SIG-M5 (cell line): ENCODE measurements at places on chromosomes 7 and 10.

- DNase-seq, result peak; percentile 24
These were observed 13.7 kb downstream of the INPP5A start for GRCh38 chr10:132551093-132551807.

GRCh38 chr10:70607936-70608335 lies 5.4 kb upstream of the PRF1 start:
- no peak for DNase-seq

GRCh38 chr7:83936056-83936708 lies 258.4 kb downstream of the SEMA3A start:
- DNase-seq, result no peak

- DNase-seq, result no peak
These were observed 6.7 kb upstream of the NEBL start for GRCh38 chr10:20903635-20904390.

DNA sequence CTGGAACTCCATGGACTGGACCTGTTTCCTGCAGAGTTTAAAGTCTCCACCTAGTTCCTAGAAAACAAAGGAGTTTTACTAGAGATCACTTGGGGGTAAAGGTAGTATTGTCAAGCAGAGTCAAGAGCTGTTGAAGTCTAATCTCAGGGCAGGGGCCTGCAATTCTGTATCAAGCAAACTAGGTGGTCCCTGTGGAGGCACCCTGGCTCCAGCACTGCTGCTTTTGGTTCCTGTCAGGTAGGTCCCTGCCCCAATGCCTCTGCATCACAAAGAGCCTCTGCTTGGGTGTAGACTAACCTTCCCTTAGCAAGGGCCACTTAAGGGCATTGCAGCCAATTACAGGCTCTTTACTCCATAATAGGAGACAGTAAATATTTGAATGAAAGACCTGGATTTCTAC lies 22.5 kb downstream of the ZSCAN25 start:
- no peak for DNase-seq

DNA sequence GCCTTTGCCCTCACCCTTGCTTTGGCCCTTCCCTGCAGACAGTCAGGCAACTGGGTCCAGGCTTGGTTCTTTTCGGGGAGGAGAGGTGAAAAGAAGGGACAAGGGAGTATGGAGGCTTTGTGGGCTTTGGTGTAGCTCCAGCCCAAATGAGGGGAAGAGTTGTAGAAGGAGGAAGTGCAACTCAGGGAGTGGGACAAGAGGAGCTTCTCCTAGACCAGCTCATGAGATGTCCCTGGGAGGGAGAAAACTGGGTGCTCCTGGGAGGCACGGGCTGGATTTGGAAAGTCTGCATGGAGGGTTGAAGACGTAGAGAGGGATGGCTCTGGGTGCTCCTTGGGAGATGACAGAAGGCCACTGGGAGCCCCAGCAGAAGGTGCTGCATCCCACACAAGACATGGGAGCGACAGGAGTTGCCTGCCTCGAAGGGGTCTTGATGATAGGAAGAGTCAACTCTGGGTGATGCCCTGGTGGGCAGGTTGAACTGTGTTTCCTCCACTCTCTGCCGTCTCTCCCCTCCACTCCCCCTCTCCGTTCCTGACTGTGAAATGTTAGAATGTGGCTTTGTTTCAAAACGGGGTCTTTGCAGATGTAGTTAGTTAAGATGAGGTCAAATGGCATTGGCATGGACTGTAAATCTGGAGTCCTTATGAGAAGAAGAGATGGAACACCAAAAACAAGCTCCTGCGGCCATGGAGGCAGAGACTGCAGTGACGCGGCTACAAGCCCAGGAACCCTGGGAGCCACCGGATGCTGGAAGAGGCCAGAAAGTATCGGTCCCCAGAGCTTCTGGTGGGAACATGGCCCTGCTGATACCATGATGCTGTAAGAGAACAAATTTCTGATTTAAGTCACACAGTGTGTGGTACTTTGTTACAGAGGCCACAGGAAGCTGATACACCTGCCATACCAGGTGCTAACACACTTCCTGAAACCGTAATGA lies 298.5 kb downstream of the GLRX3 start:
- no peak for DNase-seq

GRCh38 chr7:108724251-108725100 lies 154.8 kb downstream of the DNAJB9 start:
- DNase-seq, result no peak

- DNase-seq, result no peak
These were observed 96.7 kb upstream of the PIK3CG start for GRCh38 chr7:106768324-106768751.

GRCh38 chr7:44712012-44712411 lies 36.6 kb upstream of the ZMIZ2 start:
- no peak for DNase-seq

DNA sequence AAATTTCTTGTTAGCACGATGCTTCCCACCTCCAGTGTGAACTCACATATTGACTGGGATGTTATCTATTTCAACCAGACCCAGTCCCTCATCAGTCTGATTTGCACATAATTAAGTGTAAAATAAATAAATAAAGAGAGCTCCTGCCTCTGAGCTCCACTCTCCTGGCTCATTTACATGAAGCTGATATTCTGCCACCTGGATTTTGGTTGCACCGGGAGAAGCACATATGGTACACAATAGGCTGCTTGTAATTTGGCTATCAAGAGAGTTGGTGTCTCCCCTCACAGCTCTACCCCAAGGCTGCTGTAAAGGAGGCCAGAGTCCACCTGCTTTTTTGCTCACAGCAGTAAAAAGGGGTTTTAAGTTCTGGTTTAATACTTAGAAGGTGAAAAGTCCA lies 610.5 kb downstream of the KCNMA1 start:
- DNase-seq, result no peak

GRCh38 chr10:133442967-133443924 lies 10.5 kb upstream of the SCART1 start:
- DNase-seq, result no peak

- no peak for DNase-seq
These were observed 97.7 kb downstream of the ATE1 start for GRCh38 chr10:121830101-121830500.

- no peak for DNase-seq
These were observed 494 bp downstream of the PALS2 start for GRCh38 chr7:24573554-24574338.

GRCh38 chr7:39414224-39415035 lies 151.8 kb upstream of the YAE1 start:
- no peak for DNase-seq

DNA sequence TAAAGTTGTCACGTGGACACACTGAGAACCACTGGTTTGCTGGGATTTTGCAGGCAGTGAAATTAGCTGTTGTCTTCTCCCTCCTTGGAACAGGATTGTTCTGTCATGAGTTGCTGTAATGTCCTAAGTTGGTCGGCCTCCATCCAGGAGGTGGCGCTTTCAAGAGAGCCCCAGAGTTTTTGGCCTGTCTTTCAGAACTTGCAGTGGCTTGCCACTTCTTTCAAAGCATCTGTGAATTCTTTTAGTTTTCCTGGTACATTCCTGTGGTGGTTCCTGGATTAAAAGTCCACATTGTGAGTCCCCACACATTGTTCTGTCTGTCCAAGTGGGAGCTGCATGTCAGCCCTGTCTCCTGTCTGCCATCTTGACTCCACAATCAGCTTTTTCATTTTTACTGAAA lies 133.8 kb downstream of the PON1 start:
- DNase-seq, result no peak

- no peak for DNase-seq
These were observed 15.6 kb downstream of the SMKR1 start for GRCh38 chr7:129517931-129518330.

DNA sequence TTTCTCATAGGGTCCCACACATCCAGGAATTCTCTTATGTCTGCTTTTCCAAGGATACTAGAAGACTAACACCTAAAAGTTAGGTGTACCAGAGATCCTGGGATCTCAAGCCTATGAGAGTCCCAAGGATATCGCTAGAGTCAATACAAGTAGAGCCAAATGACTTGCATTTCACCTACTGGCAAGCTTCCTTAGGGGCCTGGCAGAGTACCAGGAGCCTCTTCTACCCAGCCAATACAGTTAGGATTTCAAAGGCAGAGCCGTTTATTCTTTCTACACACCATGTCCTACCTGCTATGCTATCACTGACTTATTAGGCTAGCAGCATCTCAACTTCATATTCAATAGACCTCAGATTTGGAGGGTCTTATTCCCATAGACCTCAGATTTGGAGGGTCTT lies 53.5 kb upstream of the UNC5B start:
- no peak for DNase-seq

DNA sequence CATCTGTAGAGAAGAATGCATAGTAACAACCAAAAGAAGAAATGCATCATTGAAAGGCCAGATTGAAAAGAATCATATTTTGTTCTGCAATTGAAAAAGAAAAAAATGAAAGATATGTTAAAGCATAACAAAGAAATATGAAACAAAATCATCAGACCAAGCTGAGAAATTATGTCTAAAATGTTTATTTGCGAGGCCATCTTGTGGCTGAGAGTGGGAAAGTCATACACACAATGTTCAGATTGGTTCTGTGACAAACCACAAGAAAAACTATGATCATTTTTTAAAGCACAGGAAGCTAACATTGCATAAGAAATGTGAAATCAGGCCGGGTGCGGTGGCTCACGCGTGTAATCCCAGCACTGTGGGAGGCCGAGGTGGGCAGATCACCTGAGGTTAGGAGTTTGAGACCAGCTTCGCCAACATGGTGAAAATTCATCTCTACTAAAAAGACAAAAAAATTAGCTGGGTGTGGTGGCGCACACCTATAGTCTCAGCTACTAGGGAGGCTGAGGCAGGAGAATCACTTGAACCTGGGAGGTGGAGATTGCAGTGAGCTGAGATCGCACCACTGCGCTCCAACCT lies 36.6 kb downstream of the ABCB5 start:
- no peak for DNase-seq

- DNase-seq, result no peak
These were observed 549.2 kb upstream of the MKI67 start for GRCh38 chr10:128675405-128675804.

DNA sequence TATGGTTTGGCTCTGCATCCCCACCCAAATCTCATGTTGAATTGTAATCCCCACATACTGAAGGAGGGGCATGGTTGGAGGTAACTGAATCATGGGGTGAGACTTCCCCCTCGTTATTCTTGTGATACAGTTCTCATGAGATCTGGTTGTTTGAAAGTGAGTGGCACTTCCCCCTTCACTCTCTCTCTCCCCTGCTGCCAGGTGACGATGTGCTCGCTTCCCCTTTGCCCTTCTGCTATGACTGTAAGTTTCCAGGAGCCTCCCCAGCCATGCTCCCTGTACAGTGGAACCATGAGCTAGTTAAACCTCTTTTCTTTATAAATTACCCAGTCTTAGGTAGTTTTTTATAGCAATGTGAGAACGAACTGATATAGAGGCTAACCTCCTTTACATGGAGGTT lies 16.6 kb downstream of the PLPP4 start:
- no peak for DNase-seq

DNA sequence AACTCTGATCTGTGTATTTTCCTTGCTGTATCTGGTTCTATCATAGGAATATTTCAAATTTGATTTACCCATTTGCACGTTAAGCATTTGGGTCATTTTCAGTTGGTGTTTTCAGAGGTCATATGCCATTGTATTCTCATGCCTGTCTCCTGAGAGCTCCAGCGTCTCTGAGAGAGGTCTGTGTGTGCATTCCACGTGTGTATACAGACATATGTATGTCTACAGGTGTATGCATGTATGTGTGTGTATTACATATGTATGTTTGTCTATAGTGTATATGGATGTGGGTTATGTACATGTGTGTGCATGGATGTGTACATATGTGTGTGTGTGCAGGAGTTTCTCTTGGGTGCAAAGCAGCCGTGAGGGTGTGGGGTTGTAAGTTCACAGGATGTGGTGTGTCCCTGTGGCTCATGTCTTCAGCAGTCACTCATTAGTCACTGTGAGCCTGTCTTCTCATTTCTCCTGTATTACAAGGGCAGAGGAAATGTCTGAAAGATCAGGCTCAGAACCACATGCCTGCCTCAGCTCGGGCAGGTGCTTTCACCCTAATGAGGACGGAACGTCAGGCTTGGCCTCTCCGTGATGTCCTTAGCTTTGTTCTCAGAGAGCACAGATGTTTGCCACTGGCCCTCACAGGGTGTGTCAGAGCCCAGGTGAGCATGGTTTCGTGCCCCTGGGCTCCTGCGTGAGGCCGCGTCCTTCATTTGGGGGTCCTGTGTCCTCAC lies 101.6 kb downstream of the NKX6-2 start:
- DNase-seq, result no peak

DNA sequence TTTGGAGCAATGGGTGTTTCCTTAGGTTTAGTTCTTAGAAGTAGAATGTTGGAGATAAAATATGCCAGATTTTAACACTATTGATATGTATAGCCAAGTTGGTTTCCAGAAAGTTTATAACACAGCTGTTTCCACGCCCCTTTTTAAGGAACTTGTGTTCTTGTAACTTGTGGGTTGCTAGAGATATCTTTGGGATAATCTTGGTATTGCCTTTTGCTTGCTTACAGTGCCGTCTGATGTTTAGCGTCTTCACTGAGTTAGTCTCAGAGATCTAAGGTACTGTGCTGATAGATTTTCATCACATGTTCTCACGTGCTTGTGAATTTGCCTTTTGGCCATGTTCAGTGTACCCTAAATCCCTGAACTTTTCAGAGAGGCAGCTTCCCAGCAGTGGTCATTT lies 12.4 kb downstream of the TMEM248 start:
- DNase-seq, result no peak

DNA sequence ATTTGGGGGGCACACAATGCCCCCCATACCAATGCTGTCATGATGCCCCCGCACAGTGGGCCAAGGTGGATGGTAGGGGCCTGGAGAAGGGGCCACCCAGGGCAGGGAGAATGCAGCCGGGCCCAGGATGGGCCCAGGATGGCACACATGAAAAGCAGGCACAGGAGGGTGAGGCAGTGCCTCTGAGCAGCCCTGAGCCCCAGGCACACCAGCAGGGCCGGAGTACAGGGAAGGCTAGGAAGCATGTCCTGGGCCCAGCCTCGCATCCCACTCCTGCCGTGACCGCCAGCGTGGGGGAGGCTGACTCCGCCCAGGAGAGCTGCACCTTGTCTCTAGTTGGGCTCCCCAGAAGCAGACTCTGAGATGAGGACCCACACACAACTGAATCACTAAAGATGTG lies 59.3 kb upstream of the TMEM72 start:
- DNase-seq, result no peak

DNA sequence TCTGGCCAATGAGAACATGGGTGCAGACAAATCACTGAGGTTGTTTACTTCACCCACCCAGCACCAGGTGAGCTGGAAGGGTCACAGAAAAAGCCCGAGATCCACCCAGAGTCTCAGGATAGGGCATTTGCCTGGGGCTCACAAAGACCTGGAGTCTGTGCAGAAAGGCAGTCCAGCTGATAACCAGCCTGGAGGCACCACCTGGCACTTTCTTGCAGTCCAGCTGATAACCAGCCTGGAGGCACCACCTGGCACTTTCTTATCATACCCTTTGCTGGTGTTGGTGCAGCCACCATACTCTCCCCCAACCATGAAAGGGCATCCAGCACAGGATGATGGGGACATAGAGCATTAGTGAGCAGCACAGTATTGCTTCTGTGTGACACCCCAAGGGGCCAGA lies 104.1 kb downstream of the PPP1R3C start:
- no peak for DNase-seq

DNA sequence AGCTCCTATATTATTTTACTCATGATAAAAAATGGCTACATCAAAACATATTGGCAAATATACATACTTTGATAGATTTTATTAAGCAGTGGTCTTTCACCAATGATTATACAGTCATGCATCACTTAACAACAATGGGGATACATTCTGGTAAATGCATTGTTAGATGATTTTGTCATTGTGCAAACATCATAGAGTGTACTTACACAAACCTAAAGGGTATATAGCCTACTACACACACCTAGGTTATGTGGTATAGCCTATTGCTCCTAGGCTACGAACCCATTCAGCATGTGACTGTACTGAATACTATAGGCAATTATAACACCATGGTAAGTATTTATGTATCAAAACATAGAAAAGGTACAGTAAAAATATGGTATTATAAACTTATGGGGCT lies 98.9 kb upstream of the IL6 start:
- no peak for DNase-seq
